ENCODE measurements at places on chromosomes 12 and 14.
A peak's percentile ranks its signal among the peaks of the same experiment; 100 is the strongest.

DNA sequence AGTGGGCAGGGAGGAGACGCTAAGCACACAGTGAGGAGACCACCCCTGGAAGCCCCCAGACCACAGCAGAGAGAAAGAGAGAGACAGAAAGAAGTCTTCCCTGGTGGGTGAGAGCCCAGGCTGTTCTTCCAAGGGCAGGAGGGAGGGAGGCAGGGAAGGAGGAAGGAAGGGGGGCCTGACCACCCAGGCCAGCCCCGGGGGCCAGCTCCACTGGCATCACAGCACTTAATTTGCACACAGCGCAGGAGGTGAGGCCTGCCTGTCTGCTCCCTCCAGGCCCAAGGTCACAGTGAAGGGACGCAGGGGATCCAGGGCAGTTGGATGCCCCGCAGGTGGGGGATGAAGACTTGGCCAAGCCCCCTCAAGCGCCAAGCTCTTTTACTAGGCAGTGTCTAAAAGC lies 141.9 kb upstream of the C14orf180 start:
- no peak for DNase-seq

DNA sequence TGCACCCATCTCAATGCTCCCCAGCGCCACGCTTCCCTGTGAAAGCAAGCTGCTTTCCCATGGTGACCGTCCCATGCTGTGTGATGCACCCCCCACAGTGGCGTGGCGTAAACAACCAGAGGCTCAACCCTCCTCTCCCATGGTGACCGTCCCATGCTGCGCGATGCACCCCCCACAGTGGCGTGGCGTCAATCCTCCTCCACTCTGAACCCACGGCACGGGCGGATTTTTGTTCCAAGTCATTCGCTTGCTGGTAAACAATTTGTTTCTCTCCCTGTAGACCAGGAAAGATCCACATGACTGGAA lies 8.9 kb downstream of the STX2 start:
- DNase-seq = no peak

DNA sequence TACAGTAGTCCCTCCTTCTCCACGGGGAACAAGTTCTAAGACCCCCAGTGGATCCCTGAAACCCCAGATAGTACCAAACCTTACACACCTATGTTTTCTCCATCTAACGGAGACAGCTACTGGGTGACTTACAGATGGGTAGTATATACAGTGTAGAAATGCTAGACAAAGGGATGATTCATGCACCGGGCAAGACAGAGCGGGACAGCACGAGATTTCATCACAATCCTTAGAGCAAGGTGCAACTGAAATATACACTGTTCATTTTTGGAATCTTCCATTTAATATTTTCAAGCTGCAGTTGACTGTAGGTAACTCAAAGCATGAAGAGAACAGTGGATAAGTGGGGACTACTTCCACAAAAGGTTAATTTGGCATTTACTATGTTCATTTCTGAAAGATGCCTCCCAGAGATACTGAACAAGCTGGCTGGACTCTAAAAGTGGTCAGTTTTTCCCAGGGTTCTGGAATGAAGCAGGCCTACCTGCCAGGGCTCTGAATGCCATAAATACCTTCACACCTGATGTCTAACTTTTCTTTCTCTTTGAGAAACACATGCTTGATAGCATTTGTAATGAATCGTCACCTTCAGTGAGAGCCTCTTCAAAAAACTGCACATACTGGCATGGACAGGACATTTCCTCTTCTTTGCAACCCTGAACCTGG lies 127.7 kb upstream of the FOXN3 start:
- no peak for DNase-seq

DNA sequence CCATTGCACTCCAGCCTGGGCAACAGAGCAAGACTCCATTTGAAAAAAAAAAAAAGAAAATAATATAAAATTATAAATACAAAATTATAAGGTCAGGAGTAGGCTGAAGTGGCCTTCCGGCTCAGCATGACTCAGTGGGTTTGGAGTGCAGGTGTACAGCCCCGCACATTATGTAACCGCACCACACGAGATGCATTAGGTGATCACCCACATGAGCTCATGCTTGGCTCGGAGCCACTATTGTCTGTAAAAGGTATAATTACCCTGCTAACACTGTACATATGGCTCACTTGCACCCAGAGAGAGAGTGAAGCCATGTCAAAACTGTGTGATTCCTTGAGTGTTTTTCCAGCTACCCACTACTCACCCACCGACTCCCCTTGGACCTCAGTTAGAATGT lies 557.0 kb downstream of the SLC6A15 start:
- DNase-seq = no peak

- DNase-seq = no peak
These were observed 179.3 kb upstream of the ATF7IP start for GRCh38 chr12:14186193-14186502.

DNA sequence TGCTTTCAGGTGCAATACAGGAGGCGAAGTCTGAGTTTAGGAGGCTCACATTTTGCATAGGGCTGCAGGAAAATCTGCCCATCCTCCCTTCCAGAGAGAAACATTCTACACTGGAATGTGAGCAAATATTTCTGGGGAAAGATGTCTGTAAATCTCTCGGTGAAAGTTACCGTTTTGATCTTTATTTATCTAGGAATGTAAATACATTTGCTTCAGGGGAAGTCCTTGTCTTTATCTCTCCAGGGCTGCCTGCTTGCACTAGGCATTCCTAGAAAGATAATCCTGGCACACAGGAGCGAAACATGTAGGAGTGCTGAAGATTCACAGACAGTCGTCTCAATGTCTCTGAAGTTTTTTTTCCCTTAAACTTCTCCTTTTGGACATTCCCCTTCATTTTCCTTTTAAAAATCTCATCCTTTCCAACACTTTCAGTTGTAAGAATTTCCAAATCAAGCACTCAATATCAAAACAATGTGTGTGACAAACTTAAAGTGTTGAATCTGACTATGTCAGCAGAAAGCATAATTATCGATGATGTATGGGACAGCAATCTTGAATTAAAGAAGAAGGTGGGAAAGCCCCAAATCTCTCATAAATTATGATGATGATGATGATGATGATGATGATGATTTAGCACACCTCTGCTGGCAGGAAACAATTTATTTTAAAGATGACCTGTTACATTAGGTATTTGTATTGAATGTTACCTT lies 113.4 kb upstream of the RESF1 start:
- no peak for DNase-seq

DNA sequence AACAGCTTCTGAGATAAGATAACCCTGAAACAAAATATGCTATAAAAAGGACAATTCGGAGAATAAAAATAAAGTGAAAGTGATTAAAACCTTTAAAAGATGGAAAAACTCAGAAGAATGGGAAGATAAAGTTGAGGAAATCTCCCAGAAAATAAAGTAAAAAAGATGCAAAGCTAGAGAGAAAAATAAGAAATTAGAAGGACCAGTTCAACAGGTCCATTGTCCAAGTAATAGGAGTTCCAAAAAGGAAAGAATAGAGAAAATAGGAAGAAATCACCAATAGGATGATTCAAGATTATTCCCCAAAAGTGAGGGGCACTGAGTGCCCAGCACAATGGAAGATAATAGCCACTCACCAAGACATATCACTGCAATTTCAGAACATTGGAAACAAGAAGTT lies 4.8 kb upstream of the PRPF40B start:
- DNase-seq = no peak

DNA sequence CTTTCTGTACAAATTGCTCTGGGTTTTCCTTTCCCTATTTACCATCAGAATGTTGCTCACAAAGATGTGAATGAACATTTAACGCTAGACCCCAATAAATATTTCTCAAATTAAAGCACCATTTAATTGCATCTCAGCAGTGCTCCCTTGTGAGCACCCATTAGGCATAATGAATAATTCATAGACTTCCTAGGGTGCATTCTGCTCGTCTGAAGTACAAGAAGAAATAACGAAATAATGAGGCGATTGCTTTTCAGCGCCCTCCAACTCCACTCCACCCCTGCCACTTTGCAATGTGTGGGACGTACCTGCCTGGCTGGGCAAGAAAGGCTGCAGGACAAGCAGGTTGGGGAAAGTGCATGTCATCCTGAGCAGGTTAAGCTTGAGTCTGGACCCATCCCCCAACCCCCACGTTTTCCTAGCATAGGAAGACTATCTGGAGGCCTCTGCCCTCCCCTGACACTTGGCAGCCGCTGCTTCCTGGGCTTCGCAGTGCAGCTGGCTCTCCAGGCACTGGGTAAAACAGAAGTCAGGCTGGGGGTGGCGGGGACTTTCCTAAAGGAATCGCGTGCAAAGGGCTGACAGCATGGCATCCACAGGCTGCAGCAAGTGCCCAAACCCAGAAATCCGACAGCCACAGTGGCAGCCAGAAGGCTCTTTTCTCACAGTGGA lies 253.7 kb downstream of the DUSP6 start:
- no peak for DNase-seq

- no peak for DNase-seq
These were observed 55.6 kb downstream of the LGMN start for GRCh38 chr14:92692822-92693226.

DNA sequence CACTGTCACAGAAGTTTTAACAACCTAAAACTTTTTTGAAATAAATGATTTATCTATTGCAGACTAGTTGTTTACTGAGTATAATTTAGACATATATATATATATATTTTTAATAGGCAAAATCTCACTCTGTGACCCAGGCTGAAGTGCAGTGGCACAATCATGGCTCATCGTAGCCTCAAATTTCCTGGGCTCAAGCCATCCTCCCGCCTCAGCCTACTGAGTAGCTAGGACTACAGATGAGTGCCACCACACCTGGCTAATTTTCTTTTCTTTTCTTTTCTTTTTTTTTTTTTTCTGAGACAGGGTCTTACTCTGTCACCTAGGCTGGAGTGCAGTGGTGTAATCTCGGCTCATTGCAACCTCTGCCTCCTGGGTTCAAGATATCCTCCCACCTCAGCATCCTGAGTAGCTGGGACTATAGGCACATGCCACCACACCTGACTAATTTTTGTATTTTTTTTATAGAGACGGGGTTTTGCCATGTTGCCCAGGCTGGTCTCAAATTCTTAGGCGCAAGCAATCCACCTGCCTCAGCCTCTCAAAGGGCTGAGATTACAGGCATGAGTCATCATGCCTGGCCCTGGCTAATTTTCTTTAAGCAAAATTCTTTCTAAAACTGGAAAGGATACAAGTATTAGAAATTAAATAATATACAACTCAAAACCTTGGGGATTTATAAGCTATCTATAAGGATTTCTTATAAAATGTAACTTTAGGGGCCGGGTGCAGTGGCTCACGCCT lies 23.1 kb downstream of the EEA1 start:
- no peak for DNase-seq

DNA sequence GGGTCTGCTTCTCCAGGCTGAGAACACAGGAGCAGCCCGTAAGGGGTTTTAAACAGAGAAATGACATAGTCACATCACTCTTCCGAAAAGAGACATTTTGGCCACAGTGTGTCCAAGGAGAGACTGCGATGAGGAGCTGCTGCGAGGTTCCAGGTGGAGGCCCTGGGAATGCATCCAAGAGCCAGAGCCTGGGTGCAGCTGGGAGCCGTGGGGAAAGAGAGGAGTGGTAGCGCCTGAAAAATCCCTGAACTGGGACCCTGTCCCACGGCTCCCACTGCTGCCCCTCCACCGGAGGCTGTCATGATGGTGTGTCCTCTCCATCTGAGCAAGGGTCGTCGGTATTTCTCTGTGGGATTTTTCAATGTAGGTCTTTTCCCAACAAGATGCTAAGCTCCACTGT lies 146.9 kb downstream of the BCL11B start:
- no peak for DNase-seq

- no peak for DNase-seq
These were observed 840 bp downstream of the DHRS7 start for GRCh38 chr14:60164404-60164711.

DNA sequence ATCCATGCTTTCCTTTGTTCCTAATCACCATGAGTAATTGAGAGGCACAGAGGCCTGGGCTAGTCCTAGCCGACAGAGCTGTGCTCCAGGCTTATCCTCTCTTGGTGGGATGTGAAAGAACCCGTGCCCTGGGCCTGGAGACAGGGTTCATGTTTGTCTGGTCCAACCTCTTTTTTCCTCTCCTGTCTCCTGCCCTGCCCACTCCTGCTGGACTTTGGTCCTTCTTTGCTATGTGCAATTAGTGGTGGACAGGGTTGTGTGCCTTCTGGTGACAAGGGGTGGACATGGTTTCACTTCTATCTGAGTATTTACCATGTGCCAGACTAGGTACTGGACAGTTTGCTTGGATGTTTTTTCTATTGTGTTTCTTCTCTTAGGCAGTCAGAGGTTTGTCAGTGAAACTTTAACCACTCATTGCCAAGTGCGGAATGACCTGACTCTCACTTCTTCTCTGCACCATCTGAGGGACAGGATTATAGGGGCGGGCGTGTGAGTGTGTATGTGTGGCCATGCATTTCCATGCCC lies 126.1 kb downstream of the SMOC1 start:
- no peak for DNase-seq

- no peak for DNase-seq
These were observed 23.7 kb downstream of the HEBP1 start for GRCh38 chr12:12976366-12976765.

GRCh38 chr14:31510222-31510621 lies 22.4 kb upstream of the GPR33 start:
- DNase-seq = no peak

GRCh38 chr12:5110345-5110744 lies 66.7 kb downstream of the KCNA5 start:
- DNase-seq = no peak

- no peak for DNase-seq
These were observed 52.7 kb downstream of the FAM222A start for GRCh38 chr12:109766251-109766778.

- peak; percentile 88 for DNase-seq
These were observed at the start of the genes NUP37 and PARPBP for GRCh38 chr12:102119674-102120563. Gene NUP37, minus strand, starts transcription at chr12:102120114. Its CDS starts 1,596 bp downstream, at chr12:102118518. Gene PARPBP, plus strand, starts transcription at chr12:102120183. Its CDS starts 3,706 bp downstream, at chr12:102123889.

DNA sequence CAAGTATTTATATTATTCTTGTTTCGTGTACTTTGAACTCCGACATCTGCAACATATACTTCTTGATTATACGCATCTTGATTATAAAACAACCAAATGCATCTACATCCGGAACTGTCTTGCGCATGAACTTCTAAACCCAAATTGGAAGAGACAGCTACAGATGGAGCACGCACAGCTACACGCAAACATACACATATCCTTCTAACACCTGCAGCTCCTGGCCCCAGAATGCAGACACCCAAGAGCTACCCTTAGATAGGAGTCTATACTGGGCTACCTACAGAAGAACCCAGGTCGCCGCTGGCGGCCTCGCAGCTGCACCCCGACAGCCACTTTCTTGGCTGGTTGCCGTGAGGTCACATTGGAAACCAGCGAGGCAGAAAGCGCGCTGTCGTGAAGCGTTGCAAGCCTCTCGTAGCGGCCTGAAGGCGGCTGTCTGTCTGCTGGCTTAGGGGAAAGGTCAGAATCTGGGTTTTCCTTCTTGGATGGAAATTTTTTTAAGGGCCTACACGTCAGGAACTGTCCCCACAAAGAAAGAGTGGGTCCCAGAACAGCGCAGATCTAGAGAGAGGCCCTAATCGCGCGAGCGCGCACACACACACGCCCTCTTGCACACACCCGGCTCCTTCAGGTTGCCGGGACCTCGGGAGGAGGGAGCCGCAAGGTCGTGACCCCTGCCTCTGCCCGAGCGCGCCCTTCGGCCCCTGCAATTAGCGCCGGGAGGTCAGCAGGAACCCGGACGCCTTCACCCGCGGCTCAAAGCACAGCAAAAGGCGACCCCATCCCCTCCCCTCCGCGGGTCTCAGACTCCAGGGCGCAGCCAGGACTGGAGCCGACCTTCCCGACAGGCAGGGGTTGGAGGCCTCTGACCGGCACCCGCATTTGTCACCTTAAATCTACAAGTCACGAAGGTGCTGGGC lies 17.0 kb downstream of the TBX3 start:
- DNase-seq = no peak

- no peak for DNase-seq
These were observed 48.9 kb downstream of the PPP1R12A start for GRCh38 chr12:79885911-79886490.

Measured in stimulated activated CD4-positive, alpha-beta T cell treated with anti-CD3 and anti-CD28 coated beads, Interleukin-12 subunit alpha, Interleukin-12 subunit beta, amount 100 ng/mL, for 48 hours (primary cell).